ENCODE measurements at places on chromosomes 1 and 21.

GRCh38 chr1:40690771-40691537, 550 bp upstream of the NFYC start:
- DNase-seq = no peak

- no peak for DNase-seq
Measured at GRCh38 chr1:112079446-112079845, 90.0 kb upstream of the KCND3 start.

DNA sequence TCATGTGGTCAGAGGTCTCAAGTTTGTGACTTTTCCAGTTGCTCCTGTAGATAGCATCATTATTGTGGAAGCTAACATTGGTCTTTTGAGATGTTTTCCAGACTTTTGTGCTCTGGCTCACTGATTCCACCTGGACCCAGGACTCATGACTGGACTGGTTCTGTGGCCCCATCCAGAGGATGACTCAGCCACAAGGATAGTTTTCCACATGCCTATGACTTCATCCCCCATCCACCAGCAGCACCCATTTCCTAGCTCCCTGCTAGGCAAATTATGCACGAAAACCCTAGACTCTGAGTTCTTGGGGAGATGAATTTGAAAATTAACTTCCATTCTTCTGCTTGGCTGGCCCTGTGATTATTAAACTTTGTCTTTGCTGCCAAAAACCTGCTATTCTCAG, 949.3 kb downstream of the MRPL39 start:
- DNase-seq = no peak

DNA sequence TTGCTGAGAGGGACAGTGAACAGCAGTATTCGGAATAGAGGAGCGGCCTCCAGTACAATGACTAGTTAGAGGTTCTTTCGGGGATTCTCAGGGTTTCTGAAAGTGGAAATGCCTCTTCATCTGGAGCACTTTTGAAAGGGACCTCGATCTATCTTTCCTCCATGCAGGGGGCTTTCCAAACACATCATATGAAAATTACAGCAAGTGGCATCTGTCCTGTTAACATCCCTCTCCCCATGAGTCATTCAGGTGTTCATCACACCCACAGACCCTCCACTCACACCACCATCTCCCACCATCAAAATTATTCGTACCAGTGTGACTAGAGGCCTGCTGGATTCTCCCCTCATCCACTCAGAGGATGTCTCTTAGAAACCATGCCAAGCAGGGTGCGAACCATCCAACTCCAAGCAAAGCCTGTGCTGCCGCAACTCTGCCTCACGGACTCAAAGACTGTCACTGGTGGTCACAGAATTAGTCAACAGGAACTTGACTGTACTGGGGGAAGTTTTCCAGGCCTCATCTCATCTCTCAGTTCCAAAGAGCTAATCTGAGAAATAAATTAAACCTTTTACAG, 211.1 kb downstream of the MRPL39 start:
- no peak for DNase-seq

DNA sequence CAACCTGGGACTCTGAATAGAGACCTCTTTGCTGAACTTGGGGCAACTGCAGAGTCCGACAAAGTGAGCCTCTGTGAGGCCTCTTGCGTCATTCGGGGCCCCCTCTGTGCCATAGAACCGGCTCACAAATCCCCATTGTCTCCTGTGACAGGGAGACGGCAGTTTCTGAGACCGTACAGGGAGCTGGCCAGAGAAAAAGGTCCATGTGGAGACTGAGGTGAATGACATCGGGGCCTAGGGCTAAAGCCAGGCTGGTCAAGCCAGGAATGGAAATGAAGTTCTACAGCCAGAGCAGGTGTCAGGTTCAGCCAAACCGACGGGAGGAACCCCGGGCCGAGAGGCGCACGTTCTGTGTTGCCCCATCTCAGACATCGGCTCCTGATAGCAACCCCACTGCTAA, 37.1 kb upstream of the TRIM67 start:
- no peak for DNase-seq

- no peak for DNase-seq
Measured at GRCh38 chr1:173414136-173414535, 63.0 kb upstream of the PRDX6 start.

- no peak for DNase-seq
Measured at GRCh38 chr21:25402134-25402961, 204.9 kb downstream of the MRPL39 start.

GRCh38 chr1:200082329-200082728, 54.8 kb downstream of the NR5A2 start:
- DNase-seq = no peak

DNA sequence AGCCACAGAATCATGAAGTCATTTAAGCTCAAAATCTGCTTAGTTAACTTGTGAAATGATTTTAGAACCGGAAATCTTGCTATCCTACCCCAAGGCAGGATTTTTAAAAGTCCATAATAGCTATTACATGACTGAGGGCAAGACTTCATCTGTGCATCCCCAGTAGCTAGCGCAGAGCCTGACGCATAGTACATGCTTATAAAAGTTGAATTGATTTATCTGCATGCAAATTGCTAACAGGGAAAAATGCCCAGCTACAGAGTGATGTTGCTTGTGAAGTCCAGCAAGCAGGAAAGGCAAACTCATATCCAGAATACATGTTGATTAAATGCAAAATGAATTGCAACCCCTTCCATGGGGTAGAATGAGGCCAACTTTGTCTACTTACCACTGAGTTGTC, 8.1 kb upstream of the MAP1LC3C start:
- DNase-seq = no peak

- no peak for DNase-seq
Measured at GRCh38 chr21:45632637-45633251, 10.8 kb upstream of the PCBP3 start.

- no peak for DNase-seq
Measured at GRCh38 chr1:186887203-186887602, 58.5 kb downstream of the PLA2G4A start.

DNA sequence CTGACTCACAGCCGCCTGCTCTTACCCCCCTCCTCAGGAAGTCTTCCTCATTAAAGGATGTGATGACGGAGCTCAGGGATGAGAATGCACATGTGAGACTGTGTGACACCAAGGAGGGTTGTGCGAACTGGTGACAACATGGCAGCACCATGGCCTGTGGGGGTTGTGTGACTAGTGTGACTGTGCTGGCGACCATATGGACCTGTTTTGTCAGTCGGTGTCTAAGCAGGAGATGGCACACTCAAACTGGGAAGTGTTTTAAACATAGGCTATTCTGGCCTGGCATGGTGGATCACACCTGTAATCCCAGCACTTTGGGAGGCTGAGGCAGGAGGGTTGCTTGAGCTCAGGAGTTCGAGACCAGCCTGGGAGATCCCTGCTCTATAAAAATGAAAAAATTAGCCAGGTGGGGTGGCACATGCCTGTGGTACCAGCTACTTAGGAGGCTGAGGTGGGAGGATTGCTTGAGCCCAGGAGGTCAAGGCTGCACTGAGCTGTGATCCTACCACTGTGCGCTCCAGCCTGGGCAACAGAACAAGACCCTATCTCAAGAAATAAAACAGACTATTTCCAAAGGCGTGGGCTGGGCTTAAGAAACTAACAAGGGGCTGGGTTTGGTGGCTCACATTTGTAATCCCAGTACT, 7.4 kb downstream of the TRNP1 start:
- no peak for DNase-seq

DNA sequence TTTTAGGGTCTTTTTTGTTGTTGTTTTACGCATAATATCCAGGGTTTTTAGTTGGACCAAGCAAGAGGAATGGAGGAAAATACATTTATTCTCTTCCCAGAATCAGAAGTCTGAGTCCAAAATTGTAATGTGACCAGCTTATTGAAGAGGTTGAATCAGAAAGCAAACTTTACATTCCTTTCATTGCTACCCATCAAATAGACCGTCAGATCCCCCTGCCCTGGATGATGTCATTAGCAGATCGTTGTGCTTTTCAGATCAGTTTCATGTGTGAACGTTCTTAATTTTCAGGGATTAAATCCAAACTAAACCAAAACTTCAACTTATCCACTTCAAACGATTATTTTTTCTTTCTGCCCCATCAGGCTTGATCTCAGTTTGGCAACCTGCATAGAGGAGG, 85.7 kb upstream of the NGF start:
- DNase-seq = no peak

GRCh38 chr1:4825800-4826450, 171.5 kb downstream of the AJAP1 start:
- DNase-seq = peak; percentile 71

- no peak for DNase-seq
Measured at GRCh38 chr1:225458222-225458631, 30.4 kb upstream of the LBR start.

GRCh38 chr1:29121516-29121935, 2.2 kb downstream of the TMEM200B start:
- peak; percentile 58 for DNase-seq

DNA sequence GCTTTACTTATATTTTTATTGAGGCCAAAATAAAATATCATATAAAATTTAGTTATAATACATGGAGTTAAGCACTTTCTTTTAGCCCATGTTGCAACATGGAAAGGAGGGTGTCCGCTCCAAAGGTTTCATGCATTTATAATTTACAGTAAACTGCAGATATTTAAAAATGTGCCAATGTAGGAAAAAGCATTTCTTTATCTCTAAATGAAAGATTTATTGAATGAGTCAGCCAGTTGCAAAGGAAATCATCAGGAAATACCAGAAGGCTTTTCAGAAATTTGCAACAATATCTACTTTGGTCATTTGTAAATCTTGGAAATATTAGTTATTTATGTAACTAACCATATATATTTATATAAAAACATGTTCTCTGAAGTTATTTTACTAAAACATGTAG, 12.1 kb downstream of the ATP6V1G3 start:
- no peak for DNase-seq

DNA sequence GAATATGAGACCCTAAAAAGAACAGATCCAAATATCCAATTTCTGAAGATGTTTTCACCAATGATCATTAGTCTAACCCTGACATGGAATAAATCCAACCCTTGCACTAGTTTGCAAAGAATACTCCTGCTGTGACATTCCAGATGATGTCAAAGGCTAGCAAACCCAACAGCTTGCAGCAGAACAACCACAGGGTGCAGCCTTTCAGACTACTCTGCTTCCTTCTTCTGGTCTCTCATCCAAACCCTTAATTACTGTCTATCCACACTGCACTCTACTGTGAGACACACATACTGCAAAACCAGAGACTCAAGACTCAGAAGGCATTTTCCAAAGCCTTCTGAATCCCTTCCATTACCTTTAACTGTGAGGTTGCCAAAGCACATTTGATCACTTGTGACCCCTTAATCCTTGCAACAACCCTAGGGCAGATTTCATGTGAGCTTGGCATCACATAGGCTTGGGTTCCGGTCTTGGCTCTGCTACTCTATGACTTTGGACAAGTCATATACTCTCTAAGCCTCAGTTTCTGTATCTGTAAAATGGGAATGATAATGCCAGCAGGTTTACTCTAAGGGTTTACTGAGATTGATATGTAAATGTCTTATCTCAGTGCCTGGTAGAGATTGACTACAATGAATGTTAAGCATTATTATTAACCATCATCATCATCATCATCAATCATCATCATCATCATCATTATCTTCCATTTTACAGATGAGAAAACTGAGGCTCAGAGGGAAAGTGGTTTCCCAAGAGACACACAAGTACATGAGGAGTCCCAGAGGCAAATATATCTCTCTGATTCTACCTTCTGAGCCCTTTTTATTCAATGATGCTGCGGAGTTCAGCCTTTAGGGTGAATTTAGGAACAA, 94.5 kb downstream of the SYF2 start:
- DNase-seq = no peak

DNA sequence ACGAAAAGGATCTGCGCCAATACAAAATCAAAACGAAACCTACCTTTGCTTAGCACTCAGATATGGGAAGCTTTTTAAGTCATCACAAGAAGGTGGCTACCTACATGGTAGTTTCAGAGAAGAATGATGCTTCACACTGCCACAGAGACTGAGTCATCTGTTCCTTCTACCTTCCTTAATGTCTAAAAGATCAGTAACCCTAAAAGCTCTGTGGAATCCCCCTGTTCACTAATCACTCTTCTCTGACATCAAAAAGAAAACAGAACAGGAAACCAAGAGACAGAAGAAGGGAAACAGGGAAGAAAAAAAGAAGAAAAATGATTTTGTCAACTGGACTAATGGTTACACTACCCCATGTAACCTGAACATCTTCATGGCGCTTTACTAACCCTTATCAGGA, 177.2 kb downstream of the SMYD3 start:
- DNase-seq = no peak

- DNase-seq = no peak
Measured at GRCh38 chr1:199858171-199858570, 169.3 kb upstream of the NR5A2 start.

GRCh38 chr1:212958175-212958574, 7.8 kb downstream of the VASH2 start:
- peak; percentile 64 for DNase-seq

GRCh38 chr1:8871965-8872399, 6.5 kb downstream of the ENO1 start:
- DNase-seq = no peak

- no peak for DNase-seq
Measured at GRCh38 chr21:37095821-37096220, 22.8 kb downstream of the TTC3 start.

DNA sequence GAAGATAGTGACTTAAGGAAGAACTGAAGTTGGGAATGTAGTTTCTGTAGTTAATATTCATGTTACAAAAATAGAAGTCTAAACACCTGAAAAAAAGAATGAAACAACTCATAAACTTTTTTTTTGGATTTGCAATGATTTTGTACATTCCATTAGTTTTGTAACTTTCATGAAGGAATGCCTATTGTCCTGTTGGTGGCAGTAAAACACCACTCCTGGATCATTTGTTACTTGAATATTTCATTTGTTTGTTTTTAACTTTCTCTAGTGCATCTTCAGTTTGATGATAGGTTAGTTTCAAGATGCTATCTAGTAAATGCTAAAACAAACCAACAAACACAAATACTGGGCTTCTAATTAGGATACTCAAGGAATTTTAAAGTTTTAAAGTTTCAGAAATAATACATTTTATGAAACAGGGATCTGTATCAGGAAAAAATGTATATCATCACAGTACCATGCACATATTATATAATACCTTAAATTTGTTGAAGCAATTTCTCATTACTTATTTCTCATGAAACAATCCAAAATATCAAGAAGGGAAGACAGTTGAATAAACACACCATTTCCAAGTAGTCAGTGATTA, 229.7 kb upstream of the CACYBP start:
- peak; percentile 74 for DNase-seq

DNA sequence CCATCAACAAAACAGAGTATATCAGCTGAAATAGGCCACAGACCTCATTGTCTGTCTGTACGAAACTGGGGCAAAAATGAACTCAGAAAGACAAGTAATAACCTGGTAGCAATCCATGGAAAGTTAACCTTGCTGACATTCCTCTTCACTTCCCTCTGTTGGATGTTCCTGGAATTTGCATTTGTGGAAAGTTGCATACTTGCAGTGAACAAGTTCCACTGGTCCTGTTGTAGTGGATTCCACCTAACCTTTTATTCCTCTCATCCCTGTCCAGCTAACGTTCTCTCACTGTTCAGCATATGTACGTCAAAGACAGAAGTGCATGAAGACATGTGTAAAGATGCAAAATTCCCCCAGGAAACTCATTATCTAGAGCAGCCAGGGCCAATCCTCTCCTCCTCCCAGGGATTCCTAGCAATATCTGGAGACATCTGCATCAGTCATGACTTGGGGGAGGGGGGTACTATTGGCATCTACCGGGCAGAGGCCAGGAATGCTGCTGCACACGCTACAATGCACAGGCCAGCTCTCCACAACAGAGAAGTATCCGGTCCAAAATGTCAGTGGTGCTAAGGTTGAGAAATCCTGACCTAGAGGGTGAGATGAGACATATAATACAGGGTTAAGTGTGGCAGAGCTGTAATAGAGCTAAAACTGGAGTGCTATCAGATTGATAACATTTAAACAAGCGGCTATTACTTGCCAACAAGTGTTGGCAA, 8.2 kb downstream of the LPAR3 start:
- DNase-seq = no peak
